Daoy (cell line): ENCODE measurements at places on chromosomes 7 and 10. TPM values are rescaled to one million over a fixed set of nuclear protein-coding genes. Genes with fewer than 3 reads are reported as not detected.

The TMED4 gene
- 237 and 302 TPM in 2 replicates for total RNA-seq

The DYDC2 gene
- total RNA-seq, result not detected in 2 replicates

The PRRT4 gene
- total RNA-seq, result not detected in 2 replicates

The DGKI gene
- total RNA-seq, result 26.1 and 29.9 TPM in 2 replicates

The ZNF212 gene
- 12.0 and 14.9 TPM in 2 replicates for total RNA-seq

The PDZD8 gene
- total RNA-seq, result 12.6 and 13.2 TPM in 2 replicates

DNA sequence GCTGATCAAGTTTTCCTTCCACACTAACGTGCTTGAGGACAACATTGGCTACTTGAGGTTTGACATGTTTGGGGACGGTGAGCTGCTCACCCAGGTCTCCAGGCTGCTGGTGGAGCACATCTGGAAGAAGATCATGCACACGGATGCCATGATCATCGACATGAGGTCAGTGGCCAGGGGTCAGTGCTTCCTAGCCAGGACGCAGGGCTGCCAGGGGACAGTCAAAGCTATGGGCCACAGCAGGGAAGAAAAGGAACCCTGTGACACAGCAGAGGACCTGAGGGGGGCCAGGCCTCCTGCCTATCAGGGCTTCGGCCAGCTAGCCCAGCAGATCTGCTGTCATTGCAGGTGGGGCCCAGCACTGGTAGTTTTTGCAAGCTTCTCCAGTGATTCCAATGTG is 5.2 kb downstream of the RBP3 start:
- no peak for DNase-seq

DNA sequence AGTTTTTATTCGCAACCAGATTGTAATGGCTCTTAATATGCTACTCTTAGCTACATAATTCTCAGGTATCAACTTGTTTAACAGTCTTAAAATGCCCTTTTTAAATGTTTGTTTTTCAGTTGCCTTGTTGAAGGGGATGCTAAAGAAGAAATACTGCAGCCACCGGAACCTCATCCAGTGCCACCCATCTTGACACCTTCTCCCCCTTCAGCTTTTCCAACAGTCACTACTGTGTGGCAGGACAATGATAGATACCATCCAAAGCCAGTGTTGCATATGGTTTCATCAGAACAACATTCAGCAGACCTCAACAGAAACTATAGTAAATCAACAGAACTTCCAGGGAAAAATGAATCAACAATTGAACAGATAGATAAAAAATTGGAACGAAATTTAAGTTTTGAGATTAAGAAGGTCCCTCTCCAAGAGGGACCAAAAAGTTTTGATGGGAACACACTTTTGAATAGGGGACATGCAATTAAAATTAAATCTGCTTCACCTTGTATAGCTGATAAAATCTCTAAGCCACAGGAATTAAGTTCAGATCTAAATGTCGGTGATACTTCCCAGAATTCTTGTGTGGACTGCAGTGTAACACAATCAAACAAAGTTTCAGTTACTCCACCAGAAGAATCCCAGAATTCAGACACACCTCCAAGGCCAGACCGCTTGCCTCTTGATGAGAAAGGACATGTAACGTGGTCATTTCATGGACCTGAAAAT is 69.5 kb upstream of the RSBN1L start:
- DNase-seq, result no peak

DNA sequence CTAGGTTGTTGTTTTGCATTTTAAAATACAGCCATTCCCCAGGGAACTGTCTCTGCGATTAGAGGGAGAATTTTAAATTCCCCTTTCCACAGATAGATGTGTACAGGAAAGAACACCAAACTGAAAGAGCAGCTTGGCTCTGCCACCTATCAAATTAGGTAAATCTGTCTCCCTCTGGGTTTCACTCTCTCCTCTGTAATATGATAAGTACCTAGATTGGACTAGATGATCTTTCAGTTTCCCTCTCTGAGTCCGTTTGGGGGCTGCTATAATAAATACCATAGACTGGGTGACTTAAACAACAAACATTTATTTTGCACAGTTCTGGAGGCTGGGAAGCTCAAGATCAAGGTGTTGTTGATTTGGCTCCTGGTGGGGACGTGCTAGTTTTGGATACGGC is 186.0 kb downstream of the KIF20B start:
- no peak for DNase-seq

GRCh38 chr10:110523736-110524135 is 26.0 kb downstream of the DUSP5 start:
- DNase-seq, result no peak

- no peak for DNase-seq
Measured at GRCh38 chr10:86871563-86872183, 85.7 kb downstream of the MMRN2 start.

DNA sequence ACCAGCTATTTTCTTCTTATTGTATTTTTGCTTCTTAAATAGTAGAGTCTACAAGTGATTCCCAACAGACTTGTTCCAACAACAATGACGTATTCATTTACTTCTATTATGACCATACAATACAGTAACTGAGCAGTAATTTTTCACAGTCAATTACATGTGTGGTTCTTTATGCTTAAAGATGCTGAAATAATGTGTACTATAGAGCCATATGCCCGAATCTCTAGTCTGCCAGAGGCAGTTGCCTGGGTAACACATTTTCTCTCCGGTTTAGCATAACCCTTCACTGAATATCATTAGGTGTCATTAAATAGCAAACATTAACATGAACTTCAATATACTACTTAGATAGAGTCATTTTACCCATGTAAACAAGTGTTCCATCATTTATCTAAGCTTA is 75.0 kb downstream of the SLC25A13 start:
- DNase-seq, result no peak

DNA sequence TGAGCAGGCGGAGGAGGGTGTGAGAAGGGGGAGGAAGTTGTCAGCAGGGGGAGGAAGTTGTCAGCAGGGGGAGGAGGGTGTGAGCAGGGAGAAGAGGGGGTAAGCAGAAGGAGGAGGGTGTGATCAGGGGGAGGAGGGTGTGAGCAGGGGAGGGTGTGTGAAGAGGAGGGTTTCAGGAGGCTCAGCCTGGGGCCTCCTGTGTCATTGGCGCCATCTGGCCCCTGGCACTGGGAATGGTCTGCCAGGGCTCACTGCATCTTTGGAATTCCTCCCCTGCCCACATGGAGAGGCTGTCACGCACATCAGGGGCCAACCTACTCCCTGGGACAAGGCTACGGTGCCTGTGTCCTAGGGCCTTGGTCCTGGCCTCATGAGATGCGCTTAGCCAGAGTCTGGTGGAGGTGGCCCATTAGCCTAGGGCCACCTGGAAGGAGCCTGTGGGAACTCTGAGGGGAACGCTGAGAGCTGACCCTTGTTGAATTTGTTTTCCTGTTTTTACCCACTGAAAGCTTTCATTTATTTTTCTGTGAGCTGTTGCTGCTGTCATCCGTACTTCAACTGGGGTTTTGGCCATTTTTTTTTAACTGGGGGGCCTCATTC is 18.0 kb downstream of the CAMK2B start:
- DNase-seq, result peak; percentile 90

GRCh38 chr10:92734301-92734700 is 44.5 kb downstream of the HHEX start:
- no peak for DNase-seq

GRCh38 chr10:79088613-79089355 is 20.0 kb downstream of the ZMIZ1 start:
- no peak for DNase-seq

DNA sequence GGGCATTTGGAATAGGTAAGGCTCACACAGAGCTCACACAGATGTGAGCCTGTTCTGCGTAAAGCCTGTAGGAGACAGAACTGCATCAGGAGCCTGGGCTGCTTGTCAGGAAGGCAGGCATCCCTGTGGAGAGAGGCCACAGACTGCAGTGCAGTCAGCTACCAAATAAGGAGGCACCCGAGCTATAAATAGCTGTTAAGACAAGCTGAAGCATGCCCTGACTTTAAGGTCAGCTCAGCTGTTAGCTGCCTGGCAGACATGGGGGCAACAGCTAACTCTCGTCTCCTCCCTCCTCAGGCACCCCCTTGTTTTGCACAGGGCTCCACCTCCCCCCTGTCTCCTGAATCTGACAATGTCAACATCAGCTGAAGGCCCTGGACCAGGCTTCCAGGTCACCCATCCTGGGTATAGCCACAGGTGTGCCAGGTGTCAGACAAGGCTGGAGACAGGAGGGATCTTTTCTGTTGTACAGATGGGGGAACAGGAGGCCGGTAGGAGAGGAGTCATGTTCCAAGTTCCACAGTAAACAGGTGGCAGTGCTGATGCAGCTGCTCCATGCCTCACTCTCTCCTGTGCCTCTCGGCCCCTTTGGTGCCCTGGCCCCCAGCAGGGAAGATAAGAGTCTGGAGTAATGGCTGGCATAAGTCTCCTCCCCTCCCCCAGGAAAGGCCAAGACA is 27.6 kb upstream of the MKRN1 start:
- no peak for DNase-seq

DNA sequence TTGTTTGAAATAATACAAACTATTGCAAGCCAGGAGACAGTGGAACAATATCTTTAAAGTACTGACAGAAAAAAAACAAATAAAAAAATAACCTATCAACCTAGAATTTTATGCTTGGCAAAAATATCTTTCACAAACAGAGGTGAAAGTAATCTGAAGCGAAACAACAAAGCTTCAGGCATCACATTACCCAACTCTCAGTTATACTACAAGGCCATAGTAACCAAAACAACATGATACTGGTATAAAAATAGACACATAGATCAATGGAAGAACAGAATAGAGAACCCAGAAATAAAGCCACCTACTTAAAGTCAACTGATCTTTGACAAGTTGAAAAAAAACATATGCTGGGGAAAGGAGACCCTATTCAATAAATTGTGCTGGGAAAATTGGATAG is 26.5 kb upstream of the HECW1 start:
- DNase-seq, result no peak

- DNase-seq, result no peak
Measured at GRCh38 chr7:157268540-157268939, 68.3 kb upstream of the DNAJB6 start.

- no peak for DNase-seq
Measured at GRCh38 chr7:98626460-98627412, 9.7 kb downstream of the NPTX2 start.

- no peak for DNase-seq
Measured at GRCh38 chr7:2321020-2321419, 6.8 kb upstream of the SNX8 start.

GRCh38 chr10:127524908-127525665 is 24.0 kb upstream of the NPS start:
- DNase-seq, result peak; percentile 73

- DNase-seq, result no peak
Measured at GRCh38 chr10:11045995-11046775, 28.5 kb downstream of the CELF2 start.

DNA sequence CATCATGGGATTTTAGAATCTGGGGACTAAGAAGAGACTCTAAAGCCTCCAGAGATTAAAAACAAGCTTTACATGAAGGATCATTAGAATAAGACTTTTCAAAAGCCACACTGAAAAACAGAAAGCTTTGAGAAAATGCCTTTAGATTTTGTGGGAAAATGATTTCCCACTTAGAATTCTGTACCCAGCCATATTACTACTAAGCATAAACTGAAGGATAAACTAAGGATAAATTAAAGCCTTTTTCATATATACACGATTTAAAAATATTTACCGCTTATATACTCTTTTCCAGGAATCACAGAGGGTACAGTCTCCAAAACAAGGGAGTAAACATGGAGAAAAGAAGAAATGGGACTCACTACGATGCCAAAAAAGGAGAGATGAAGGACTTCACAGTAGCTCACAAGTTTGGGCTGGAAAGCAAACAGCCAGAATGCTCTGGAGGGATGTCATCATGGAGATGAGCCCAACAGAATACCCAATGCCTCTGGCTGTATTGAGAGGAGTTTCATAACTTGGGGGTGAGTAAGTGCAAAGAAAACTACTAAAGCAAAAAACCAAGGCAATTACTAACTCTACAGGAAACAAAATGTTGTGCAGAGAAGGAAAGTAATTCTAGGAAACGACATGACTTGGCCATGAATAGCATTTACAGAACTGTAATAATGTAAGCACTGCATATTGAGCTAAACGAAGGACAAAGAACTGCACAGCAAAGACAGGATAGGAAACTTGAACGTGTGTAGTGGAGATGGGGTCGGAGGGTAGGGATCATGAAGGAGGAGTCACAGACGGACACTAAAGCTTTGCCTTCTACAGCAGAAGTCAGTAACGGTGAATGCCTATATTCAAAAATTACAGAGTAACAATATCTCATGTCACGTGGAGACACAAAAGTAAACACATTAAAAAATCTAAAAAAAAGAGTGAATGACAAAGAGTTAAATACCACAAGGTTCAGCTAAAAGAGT is 61.4 kb upstream of the ASAH2 start:
- peak; percentile 25 for DNase-seq
